ENCODE measurements at places on chromosomes 1 and 21.
A peak's percentile ranks its signal among the peaks of the same experiment; 100 is the strongest.

GRCh38 chr1:168739908-168740307, 10.9 kb upstream of the DPT start:
- DNase-seq, result no peak

DNA sequence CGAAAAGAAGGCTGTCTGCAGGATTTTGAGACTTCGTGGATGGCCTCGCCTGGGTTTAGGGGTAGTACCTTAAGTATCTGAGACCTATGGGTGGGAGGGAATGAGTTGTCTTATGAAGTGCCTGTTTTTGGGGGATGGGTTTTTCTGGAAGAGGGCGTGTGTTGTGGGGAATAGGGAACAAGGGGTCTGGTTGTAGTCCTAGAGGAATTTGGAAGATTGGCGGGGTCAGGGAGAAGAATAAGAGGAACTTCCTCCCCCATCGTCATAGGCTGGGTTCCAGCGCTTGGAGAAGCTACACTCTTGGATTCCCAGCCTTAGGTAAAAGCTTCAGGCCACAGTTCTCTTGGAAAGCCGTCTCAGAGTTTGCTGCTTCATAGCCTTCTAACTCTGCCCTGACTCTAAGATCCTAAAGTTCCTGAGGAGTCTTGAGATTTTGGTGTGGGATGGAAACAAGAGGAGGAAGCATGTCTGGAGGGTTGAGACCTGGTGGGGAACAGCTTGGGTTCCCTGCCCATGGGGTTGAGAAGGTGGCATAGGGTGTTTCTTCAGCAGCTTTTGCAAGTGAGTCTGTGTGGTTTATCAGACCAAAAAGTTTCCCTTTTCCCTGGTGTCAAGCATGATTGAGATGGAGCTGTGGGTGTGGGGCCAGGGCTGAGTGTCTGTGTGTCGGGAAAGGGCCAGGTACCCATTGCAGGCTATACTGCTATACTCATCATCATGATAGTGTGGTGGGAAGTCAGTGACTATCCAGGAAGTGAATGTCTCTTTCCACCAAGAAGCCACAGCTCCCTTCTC, 1.8 kb downstream of the VANGL2 start:
- DNase-seq, result no peak

- no peak for DNase-seq
Observed at GRCh38 chr1:174060090-174060489, 37.9 kb upstream of the RC3H1 start.

GRCh38 chr1:156999596-157000320, 45.8 kb downstream of the ARHGEF11 start:
- no peak for DNase-seq

- DNase-seq, result no peak
Observed at GRCh38 chr1:108179018-108179417, 21.1 kb downstream of the SLC25A24 start.

- no peak for DNase-seq
Observed at GRCh38 chr1:1703796-1704195, 11.2 kb upstream of the SLC35E2B start.

DNA sequence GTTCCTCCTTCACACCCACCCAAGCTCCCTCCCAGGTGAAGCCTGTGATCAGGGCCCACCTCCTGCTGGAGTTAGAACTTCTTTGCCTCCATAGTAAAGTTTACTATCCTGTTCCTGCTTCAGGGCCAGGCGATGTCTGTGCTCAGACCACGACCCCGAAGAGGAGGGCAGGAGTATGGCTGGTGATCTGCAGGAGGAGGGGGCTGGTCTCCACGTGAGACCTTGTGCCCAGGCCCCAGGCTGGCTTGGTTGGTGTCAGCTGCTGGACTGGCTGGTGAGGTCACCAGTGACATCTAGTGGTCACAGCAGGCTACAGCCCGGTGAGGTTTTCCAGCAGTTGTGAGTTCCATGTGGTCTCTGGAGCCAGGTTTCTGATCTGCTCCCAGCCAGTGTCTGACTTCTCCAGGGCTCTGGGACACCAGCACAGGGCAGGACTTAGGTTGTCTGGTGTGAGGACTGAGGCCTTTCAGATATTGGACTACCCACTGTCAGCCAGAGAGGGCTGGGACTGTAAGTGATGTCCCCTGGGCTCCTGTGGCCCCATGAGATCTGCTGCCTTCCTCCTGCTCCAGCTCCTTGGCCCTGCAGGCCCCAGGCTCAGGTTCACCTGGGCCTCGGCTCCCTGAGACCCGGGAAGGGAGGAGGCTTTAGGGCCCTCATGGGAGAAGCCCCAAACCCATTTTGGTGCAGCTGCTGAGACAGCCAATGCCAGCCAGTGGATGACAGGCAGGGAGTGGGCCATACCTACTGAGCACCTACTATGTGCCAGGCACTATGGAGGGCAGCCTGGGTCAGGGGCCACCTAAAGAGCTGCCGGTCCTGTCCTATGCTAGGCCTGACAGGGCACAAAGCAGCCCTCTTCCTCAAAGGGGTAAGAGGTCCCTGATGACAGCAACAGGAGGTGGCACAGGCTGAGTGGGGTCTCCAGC, 6.0 kb upstream of the UBL4B start:
- peak; percentile 20 for DNase-seq

DNA sequence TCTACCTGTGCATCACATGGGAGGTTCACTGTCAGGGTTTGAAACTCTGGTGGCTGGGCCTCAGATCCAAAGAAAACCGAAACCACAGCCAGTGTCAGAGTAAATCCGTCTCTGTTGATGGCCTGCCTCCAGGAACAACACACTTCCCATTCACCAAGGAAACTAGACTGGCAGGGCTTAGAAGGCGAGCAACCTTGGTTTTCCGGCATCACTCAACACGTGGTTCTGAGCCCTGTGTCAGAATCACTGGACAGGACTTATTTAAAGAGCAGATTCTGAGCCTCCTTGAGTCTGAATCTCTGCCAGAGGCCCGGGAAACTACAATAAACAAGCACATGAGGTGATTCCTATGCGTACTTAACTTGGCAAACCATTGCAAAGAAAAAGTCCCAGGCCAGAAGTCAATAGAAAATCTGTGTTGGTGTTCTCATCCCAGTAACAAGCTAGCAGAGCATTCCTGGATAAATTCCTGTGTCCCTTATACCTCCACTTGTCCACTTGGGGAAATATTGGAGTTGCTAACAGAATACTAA, 70.0 kb downstream of the KCTD3 start:
- DNase-seq, result no peak

GRCh38 chr1:100924991-100925390, 29.1 kb downstream of the SLC30A7 start:
- no peak for DNase-seq

DNA sequence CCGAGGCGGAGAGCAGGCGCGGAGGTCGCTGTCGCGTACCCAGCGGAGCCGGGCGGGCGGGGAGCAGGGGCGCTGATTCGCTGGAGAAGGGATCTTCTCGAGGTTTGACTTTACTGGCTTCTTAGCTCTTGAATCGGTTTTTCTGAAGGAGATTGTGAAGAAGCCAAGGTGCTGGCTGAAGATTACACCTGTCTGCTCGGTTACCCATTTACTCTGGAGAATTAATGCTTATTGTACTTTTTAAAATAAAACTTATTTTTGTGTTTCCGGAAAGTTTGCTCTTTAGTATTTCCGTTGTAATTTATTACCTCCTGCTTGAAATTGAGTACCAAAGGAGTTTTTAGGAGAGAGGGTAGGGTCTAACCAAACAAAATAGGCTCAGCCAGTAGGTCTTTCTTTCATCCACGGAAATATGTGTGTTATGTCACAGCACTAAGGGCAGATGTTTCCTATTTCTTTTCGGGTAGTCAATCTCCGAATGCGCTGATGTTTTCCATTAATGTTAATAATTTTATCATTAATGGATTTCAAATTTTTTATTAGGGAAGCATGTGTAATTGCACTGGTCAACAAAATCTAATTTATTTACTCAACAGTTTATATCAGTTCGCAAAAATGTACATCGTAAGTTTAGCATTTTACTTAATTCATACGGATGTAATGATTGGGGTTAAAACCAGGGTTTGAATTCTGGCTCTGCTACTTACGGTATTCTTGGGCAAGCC, 510 bp upstream of the GNG5 start:
- no peak for DNase-seq

DNA sequence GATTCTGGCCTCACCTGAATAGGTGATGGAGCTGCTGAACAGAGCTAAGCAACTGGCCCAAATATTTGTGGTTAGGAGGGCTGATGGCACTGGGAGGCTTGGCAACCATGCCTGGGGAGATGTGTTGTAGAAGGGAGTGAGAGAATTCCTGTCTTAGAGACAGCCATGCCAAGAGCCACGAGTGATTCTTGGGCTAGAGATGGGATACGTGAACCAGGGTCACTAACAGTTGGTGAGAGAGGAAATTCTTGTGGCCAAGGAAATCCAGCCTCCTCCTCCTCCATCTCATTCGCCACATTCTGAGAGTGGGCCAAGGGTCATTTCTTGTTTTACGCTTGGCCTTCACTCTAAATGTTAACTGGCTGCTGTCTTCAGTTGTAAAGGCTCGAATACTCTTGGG, 46.3 kb downstream of the NGF start:
- no peak for DNase-seq

GRCh38 chr1:112538883-112539282, 30.1 kb downstream of the WNT2B start:
- no peak for DNase-seq

DNA sequence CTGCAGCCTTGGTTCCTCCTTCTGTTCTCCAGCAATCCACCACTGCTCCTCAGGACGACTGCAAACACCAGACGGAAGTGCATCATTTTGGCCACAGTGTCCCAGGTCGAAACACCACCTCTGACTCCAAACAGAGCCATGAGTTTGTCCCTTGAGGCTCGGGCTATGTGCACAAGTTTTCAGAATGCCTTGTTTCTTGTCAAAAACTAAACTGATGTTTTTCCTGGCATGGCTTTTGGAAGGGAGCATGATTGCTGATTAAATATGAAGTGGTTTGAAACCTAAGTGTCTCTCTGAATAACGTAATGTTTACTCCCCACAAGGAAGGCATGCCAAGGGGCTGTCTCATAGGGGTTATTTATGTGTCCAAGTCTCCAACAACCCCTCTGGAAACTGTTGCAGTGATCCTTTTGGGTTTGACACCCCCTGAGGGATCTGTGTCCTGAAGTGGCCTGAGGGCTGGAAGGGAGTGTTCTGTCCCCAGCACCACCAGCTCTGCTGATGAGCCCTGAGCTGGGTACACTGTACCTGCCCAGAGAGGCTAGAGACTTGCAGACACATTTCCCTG, 132.7 kb downstream of the PLPP3 start:
- no peak for DNase-seq

DNA sequence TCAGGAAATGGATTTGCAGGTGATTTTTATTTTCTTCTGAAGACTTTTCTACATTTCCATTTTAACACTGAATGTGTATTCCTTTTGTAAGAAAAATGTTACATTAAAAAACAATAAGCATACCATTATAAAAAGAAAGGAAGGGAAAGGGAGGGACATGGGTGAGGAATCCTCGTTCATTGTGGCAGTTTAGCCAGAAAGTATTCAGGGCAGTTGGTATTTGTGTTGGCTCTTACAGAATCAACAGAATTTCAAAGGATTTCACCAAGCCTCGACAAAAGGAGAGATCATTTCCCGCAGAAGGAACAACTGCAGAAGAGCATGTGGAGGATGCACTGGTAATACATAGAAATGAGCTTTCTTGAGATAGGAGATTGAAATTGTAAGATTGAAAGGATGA, 35.0 kb downstream of the PLD5 start:
- DNase-seq, result no peak

- no peak for DNase-seq
Observed at GRCh38 chr1:22236166-22236565, 93.3 kb upstream of the WNT4 start.

DNA sequence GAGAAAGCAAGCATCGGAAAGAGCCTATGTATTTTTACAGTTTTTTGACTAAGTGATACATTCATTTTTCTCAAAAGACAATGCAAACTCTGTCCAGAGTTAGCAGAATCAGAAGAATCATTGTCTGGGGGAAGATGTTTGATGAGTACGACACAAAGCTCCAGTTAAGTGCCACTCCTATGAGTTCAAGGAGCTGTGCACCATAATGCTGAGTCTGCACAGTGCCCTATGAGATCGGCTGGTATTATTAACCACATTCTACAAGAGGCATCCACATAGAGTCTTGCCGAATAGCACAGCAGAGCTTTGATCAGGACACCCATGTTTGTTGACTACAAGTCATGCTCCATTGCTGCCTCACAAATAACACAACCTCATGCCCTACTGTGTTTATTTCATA, 54.9 kb upstream of the RAP1GAP start:
- DNase-seq, result no peak

GRCh38 chr1:185207170-185207569, 50.2 kb downstream of the SWT1 start:
- no peak for DNase-seq

- no peak for DNase-seq
Observed at GRCh38 chr1:115980998-115981993, 5.0 kb downstream of the SLC22A15 start.

DNA sequence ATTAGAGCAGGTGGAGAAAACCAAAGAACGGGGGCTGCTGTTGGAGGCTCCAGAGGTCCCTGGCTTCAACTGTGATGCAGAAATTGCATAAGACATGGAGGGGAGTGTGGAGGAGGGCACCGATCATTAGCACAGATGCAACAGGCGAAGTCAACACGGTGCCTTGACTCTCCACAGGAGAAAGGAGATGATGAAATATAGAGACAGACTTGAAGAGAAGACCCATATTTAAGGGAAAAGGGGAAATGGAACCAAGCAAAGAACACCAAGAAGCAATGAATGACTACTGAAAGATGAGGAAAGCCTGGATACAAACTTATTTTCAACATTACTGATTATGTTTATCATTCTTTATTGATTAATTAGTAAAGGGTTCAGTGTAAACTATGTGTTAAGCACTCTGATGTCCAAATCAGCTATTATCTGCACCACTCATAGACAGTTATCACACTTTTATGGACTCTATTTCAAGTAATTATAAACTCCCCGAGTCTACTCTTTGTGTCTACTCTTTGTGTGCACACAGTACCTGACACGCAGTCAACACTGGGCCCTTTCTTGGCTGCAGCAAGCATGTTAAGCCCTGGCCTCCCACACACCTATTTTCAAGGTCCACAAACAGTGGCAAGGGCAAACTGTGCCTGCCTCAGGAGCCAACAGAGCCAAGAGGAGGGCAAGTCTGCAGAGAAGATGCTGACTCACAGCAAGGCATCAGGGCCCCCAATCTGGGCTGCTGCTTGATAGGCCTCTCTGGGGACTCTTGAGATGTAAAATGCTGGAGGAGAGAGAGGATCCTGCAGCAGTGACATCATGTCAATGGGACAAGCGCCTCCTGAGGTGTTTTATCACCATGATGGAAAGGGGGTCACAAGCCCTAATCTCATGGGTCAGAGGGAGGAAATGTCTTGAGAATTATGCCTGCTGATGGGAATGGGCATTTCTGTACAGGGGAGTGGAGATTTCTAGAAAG, 17.6 kb downstream of the PCNX2 start:
- DNase-seq, result no peak
